ENCODE measurements at places on chromosomes 5 and 9.
A peak's percentile ranks its signal among the peaks of the same experiment; 100 is the strongest.

DNA sequence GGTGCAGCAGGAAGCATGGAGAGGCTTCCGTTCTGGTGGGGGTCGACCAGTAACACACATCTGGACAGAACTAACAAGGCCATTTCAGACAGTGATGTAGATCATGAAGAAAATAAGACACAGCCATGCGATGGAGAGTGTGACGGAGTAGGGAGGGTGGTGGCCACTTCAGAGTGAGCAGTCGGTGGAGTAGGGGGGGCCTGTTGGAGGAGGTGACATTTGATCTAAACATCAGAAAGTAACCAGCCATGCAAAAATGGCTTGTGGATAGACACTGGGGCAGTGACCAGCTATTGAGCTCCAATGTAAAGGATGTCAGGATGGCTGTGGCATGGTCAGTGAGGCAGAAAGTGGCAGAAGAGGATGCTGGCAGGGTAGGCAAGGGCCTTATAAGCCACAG lies 65.9 kb downstream of the PPARGC1B start:
- no peak for DNase-seq

DNA sequence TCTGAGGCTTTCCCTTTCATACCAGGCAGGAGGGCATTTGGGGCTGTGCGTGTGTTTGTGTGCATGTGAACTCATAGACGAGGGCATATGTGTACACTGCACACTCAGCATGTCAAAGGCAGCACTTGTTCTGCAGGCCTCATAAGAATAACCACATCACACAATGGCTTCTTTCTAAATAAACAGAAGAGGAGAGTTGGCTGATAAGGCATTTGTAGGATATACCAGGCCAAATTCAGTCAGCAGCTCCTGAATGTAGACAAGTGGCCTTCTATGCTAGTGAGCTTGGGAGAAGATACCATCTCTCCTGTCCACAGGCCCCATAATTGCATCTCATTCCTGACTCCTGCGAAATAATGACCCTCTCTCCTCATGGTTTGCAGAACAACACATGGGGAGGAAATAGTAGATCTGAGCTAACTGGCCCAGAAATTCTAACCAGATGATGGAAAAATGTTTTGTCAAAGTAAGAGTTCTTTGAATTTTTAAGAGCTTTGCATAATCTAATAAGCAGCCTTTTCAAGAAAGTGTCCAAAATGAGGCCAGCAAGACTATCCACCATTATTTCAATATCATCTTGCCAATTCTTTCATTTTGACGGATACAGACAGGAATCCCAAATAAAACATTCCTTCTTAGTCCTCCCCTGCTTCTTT lies 60.5 kb upstream of the GAS1 start:
- no peak for DNase-seq

- DNase-seq = no peak
Measured at GRCh38 chr5:109739741-109740728, 50.3 kb downstream of the MAN2A1 start.

DNA sequence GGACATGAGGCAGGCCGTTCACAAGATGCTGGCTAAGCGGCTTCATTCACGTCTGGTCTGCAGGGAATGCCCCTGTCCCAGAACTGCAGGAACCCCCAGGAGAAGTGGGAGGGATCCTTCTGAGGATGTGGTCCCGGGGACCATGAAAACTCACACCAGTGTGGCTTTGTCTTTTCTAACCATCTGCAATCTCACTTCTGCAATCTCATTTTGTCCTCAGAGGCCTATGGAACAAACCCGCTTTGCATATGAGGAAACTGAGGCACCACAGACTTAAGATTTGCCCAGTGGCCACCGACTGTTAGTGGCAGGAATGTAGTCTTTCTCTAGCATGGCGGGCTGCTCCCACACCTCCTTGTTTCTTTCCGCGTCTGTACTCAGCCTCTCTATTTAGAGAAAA lies 6.9 kb downstream of the CXCL14 start:
- no peak for DNase-seq

DNA sequence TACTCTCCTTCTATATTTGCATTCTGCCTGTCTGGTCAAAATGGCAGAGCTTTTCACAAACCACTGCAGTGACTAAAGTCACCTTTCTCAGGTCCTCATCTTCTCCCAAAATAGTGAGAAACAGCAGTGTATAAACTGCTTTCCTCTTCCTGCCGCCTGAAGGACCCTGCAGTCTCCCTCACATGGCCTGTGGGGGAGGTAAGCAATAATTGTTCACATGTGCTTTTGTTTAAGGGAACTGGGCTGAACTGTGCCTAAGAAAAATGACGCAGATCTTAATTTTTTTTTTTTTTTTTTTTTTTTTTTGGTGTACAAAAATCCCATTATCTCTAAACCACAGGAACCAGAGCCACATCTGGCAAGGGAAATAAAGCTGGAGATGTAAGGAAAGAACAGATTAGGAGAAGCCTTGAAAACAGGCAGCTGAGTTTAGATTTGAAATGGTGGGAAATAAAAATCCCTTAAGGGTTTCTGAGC lies 131.7 kb upstream of the VLDLR start:
- DNase-seq = no peak

DNA sequence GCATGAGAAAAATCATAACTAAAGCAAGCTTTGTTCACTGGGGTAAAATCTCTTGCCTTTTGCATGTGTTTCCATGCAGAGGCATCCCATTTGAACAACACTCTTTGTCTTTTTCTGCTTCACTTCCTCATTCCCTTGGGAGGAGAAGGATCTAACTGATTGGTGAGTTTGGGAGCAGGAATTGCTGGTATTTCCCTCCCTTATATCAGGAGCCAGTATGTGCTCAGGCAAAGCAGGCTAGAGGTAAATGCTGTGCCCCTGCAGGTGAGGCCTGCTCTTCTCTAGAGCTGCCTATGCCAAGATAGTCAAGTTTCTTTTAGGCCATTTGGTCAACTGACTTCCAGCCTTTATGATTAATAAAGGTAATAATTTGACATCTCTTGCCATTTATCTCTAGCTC lies 179.9 kb downstream of the COX7C start:
- DNase-seq = no peak

GRCh38 chr5:61280205-61280604 lies 51.9 kb upstream of the ZSWIM6 start:
- DNase-seq = no peak

- DNase-seq = peak; percentile 9
Measured at GRCh38 chr5:96433066-96433447, at the start of gene PCSK1. TSS of gene PCSK1 (minus strand) at chr5:96433248. CDS start at chr5:96433042, 206 bp downstream.

DNA sequence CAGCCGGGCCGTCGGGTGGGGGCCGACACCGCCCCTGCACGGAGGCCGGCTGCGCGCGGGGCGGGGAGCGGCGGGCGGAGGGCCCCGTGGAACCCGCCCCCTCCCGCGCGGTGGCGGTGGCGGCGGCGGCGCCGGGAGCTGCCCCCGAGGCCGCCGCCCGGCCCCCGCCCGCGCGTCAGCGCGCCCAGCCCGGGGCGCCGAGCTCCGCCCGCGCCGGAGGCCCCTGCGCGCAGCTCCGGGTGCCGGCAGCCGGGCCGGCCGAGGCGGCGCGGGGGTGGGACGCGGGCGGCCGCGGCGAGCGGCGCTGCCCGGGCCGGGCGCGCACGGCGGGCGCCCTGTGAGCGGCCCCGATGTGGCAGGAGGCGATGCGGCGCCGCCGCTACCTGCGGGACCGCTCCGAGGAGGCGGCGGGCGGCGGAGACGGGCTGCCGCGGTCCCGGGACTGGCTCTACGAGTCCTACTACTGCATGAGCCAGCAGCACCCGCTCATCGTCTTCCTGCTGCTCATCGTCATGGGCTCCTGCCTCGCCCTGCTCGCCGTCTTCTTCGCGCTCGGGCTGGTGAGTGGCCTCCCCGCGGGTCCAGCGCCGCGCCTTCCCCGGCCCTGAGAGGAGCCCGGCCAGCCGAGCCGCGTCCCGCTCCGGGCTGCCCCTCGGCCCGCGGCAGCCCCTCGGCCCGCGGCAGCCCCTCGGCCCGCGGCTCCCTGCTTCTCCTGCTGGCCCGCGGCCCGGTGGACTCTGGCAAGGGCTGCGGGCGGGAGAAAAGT lies at the start of gene ADCY2:
Gene ADCY2, plus strand, starts transcription at position 192 of the 766 bp plus-strand sequence. Its CDS starts 159 bp downstream, at position 351.
- DNase-seq = no peak

- DNase-seq = no peak
Measured at GRCh38 chr5:147882586-147883313, 4.2 kb downstream of the SCGB3A2 start.

GRCh38 chr5:77355080-77355479 lies 137.0 kb downstream of the WDR41 start:
- DNase-seq = no peak

DNA sequence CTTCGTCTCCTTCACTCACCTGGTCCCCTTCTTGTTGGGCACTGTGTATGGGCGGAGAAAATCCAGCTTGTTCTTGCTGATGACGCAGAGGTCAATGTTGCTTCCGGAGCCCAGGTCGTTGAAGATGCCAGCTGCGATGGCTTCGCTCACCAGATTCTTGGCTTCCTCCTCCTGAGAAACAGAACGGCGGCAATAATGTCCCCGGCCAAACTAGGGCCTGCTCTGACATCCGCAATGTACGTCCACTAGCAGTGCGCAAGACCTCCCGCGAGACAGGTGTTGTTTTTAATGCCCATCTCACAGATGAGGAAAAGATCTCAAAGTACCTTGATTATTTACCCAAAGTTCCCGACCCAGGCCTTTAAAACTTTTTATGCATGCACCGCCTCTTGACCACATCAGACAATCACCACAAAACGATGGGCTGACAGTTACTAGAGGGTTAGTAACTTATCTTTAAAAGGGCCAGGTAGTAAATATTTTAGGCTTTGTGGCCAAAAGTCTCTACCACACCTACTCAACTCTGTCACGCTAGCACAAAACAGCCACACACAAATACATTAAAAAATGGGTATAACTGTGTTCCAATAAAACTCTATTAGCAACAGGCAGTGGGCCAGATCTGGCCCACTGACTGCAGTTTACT lies 58.4 kb downstream of the PSMB7 start:
- DNase-seq = no peak

DNA sequence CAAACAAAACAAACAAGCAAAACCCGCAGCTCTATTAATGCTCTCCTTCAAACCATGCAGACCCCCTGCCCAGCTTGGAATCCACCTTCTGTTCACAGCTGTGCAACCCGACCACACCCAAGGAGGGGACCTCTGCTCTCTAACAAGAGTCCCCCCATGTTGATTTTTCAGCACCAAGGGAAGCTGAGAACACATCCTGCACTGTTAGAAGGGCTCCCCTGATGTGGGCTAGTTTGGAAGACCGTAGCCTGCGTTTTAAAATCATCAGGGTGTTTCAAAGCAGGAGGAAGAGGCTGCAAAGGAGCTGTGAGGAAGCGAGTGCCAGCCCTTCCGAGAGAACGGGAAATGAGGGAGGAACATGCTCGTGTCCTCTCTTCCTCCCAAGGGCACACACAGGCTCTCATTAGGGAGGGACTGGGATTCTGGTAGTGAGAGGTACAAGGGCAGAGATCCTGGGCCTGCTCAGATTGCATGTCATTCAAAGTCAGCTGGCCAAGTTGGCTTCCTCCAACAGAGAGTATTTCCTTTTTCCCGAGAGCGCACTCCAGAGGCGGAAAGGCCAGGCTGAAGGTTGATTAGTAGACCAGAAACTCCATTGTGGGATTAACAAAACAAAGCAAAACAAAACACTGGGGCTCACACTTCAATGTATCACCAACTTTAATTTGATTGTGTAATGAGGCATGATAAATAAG lies 185.9 kb downstream of the SEMA6A start:
- DNase-seq = no peak

GRCh38 chr5:173237875-173238220 lies 2.8 kb upstream of the NKX2-5 start:
- DNase-seq = no peak

DNA sequence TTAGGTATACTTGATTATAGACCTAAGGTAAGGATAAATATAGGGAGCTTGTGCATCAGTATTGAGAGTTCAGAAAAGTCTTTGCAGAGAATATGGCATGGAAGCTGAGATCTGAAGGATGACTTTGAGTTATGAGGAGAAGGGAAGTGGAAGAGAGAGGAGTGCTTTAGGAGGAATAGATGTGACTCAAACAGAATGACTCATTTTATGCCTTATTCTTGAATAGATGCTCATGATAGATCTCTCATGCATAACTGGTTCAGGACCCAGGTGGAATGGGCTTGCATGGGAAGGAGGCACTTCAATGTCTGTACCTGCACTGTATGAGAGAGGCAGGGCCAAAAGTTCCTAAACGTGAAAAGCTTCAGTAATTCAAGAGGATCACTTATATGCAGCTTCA lies 103.3 kb downstream of the CWC27 start:
- DNase-seq = peak; percentile 3

GRCh38 chr5:14696057-14696456 lies 31.5 kb downstream of the OTULIN start:
- DNase-seq = no peak

DNA sequence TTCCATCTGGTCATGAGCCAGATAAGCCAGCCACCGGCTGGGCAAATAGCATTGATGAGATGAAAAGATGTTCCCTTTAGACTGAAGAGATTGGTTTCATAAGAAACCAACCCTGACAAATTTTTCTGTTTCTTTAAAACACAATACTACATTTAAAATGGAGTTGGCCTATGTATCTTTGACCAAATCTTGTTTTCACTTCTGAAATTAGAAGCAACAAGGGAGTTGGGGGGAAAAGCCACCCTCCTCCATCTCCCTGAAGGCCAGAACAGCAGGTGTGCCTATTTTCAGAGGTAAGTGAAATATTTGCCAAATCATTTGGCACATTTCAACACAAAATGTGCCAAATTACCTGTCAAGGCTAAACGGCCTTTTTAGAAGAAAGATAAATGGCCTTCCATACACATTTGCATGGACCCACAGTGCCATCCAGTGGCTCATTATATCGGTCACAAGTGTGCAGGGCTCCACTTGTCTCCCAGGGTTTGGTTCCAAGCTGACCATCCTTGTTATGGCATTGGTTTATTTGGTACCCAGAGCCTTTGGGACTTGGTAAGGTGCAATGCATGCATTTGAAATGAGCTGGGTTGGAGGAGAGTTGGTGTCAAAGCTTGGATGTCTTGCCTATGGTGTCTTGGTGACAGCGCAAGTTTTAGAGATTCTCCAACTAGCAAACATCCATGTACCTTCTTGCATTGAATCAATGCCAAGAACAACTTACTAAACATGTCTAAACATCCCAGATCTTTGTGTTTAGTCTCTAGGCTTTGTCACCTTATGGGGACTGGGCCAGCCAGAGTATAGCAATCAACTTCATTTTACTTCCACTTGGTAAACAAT lies 372.0 kb upstream of the KIF2A start:
- peak; percentile 7 for DNase-seq

DNA sequence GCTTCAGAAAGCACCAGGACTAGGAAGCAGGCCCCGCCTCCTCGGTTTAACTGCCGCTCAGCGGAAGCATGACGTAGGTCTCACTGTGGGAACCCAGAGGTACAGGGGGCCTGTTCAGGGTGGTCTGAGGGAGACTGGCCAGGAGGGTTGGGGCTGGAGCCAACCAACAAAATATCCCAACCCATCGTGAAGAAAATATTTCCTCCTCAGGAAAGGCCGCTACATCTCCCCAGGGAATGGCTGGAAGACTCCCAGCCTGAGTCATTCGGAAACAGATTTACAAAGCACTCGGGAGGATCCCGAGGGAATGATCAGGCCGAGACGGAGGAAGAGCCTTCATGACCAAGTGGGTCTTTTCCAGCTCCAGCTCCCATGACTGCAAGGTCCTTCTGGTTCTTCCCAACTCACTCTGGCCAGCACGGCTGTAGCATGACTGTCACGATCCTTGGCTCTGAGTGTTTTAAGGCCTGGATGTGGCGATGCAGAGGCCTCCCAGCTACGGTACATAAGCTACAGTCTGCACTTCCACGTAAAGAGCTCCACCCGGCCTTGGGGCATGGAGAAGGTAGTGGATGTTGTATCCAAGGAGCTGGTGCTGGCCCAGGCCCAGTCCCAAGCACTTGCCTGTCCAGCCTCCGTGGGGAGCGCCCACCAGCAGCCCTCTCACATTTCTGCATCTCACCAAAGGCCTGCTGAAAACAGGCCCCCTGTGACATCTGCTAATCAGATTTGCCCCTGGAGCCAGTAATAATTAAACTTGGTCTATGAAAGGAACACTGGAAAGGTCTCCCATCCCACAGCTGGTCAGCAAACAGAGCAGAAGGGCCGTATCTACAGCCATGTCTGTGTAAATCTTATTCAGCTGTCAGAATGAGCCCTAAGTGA lies 100.6 kb downstream of the LHFPL2 start:
- no peak for DNase-seq

All from H54 (cell line).